ENCODE measurements at places on chromosomes 7 and 10.
A peak's percentile ranks its signal among the peaks of the same experiment; 100 is the strongest.

DNA sequence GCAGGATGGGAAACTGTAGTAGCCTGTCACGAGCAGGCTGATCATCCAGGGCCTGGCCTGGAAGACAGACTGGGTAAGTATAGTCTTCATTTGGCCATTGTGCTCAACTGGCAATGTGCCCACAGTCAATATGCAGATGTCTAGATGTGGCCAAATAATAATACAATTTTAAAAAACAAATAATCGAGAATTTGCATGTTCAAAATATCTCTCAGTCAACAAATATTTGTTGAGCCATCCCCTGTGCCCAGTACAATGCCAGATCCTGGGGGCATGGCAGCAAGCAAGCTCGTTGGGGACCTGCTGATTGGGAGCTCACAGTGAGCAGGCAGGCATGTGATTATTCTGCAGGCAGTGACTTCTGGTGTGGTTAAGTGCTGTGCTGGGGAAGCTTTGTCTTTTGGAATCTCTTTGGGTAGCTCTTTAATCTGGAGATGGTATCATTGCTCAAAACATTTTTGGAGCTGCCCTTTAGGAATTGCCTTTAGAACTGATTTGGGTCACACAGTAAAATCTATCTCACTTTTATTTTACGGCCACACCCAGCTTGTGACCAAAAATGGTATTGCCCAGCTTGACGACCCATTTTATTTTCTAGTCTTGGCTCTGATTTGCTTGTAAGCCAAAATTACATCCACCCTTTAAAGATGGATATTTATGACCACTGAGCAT lies 92.2 kb downstream of the PLCE1 start:
- DNase-seq: no peak

DNA sequence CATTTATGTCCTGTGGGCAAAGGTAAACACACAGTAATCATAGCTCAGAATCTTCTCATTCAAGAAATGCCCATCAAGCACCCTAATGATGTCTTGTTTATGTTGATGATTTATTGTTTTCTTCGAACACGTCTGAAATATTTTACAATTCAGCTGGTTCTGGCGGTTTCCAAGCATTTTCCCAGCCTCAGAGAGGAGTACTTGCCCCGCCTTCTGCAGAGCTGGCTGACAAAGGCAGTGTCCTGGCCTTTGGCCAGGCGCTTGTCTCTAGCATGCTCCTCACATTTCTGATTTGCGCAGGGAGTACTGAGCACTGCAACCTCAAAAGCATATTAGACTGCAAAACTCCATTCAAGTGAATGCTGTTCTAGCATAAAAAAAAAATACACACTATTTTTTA lies 314.2 kb upstream of the GNAI1 start:
- DNase-seq: peak; percentile 94

GRCh38 chr10:22027364-22028238 lies 24.1 kb upstream of the DNAJC1 start:
- DNase-seq: no peak

DNA sequence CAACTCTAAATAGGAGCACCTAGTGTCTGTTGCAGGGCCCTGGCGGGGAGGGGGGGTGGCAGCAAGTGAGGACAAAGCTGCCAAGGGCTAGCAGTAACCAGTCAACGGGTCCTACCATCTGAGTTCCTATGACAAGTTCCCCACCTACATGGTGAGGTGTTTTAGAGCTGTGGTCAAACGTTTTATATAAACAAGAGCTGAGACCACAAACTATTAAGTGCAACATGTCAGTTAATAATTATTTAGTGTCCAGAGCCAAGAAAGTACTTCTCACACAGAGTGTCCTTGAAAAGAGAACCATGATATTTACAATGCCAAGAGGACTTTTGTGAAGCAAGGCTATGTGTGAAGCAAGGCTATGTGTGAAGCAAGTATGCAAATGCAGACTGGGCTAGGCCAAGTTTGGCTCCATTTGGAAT lies 434.7 kb downstream of the TNS3 start:
- no peak for DNase-seq

GRCh38 chr7:92749832-92750446 lies 86.4 kb downstream of the CDK6 start:
- no peak for DNase-seq

GRCh38 chr10:21972584-21972983 lies 30.9 kb downstream of the DNAJC1 start:
- no peak for DNase-seq

GRCh38 chr10:113047151-113047550 lies 97.1 kb downstream of the TCF7L2 start:
- no peak for DNase-seq

DNA sequence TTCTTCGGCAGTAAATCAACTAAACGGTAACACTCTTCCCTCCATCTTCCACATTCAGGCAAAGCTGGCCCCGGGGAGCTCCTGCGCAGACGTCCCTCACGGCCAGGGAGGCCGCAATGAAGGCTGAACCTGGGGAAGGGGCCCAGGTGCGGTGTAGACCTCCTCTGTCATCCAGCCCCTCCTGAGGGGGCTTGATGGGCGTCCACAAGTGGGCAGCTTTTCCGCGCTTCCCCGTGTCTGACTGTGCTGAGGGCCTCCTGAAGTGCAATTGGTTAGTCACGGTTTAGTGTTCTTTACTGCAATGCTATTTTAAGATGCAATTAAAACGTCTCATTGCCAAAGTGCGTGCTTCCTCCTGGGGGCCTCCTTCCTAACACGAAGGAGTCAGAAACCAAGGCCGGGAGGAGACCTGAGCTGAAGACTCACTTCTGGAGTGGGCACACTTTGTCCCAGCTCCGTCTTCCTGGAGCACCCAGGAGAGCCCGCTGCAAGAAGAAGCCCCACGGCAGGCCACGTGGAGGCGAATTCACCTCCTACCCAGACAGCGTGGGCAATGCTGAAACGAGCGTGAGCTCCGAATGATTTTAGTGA lies 173.3 kb downstream of the ELFN1 start:
- no peak for DNase-seq

GRCh38 chr7:67590649-67591048 lies 594.0 kb downstream of the TYW1 start:
- DNase-seq: no peak

- no peak for DNase-seq
Observed at GRCh38 chr7:106418526-106418925, 133.7 kb upstream of the NAMPT start.

GRCh38 chr10:44966816-44967509 lies 7.4 kb downstream of the RASSF4 start:
- DNase-seq: no peak

DNA sequence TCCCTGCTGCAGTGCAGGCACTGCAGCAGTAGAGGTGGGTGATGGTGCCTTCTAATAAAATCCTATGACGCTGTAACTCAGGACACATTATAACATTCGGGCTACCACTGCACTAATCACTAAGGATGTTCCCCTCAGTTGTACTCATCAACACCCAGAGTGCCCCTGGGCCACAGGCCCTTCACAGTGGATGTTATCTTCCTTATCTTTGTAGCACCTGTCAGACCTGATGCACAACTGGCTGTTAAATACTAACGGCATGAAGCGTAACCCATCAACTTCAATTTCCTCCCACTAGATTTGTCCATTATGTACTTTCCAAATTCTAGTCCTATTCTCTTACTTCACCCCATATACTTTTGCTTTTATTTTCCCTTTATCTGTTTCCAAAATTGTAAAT lies 66.3 kb downstream of the PARD3 start:
- DNase-seq: no peak

- no peak for DNase-seq
Observed at GRCh38 chr10:12727832-12728215, 273.7 kb downstream of the CCDC3 start.

- peak; percentile 99 for DNase-seq
Observed at GRCh38 chr7:135977007-135977741, at the start of gene MTPN. Gene MTPN (minus strand): TSS chr7:135977359. CDS start chr7:135977100, 259 bp downstream.

GRCh38 chr7:46576950-46577349 lies 655.9 kb upstream of the IGFBP3 start:
- DNase-seq: no peak

DNA sequence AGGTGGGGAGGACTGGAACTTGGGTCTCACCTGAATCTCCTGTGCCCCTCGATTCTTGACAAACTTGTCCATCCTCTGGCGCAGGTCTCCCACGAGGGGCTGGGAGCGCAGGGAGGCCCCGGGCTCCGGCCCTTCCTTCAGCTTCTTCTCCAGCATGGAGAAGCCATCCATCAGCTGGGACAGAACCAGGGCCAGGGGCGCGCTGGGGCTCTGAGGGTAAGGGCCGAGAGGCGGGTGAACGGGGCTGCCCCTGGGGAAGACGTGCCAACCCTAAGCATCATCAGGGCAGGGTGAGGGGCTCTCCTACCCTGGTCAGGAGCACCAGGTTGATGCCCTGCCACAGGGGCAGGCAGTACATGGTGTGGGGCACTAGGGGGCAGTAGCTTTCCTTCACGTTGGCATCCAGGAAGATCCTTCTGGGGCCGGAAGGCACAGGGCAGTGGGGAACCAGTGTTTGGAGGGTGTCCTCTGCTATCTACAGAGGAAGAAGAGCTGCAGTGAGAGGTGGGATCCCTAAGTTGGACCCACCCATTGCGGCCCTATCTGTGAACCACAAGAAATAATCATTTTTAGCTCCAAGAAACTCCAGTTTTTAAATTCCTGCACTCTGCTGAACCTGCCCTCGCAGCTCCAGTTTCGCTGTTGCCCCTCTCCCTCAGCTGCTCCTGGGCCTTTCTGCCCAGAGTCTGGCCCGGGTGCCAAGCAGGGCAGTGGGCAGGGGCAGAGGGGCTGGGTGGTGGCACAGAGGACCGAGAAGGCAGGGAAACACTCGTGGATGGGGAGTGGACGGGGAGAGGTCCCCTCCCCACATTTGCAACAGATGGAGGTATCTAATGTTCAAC lies 10.8 kb upstream of the PYROXD2 start:
- peak; percentile 2 for DNase-seq

- no peak for DNase-seq
Observed at GRCh38 chr10:22599048-22599561, 115.3 kb downstream of the PIP4K2A start.

DNA sequence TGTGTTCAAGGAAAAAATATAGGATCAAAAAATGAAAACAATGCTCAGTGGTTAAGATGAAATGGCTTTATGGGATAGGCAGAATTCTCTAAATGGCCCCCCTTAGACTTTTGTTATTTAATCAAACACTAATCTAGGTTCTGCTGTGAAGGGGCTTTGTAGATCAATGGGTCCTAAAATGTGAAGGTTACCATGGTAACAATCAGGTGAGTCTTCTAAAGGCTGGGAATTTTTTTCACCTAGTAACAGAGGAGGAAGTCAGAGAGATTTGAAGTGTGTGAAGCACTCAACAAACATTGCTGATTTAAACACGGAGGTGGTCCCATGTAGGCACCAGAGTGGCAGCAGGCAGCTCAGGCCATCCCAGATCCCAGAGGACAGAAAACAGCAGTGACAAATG lies 11.1 kb downstream of the OR2A14 start:
- DNase-seq: no peak

DNA sequence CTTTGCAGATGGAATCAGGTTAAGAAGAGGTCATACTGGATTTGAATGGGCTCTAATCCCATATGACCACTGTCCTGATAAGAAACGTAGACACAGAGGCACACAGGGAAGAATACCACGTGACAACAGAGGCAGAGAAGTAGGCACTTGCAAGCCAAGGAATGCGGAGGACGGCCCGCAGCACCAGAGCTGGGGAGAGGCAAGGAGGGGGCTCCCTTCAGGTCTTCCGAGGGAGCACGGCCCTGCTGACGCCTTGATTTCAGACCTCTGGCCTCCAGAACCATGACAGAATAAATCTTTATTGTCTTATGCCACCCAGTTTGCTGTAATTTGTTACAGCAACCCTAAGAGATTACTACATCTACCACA lies 44.7 kb upstream of the TMEM213 start:
- DNase-seq: no peak

GRCh38 chr7:3002631-3003030 lies 41.0 kb downstream of the CARD11 start:
- no peak for DNase-seq

DNA sequence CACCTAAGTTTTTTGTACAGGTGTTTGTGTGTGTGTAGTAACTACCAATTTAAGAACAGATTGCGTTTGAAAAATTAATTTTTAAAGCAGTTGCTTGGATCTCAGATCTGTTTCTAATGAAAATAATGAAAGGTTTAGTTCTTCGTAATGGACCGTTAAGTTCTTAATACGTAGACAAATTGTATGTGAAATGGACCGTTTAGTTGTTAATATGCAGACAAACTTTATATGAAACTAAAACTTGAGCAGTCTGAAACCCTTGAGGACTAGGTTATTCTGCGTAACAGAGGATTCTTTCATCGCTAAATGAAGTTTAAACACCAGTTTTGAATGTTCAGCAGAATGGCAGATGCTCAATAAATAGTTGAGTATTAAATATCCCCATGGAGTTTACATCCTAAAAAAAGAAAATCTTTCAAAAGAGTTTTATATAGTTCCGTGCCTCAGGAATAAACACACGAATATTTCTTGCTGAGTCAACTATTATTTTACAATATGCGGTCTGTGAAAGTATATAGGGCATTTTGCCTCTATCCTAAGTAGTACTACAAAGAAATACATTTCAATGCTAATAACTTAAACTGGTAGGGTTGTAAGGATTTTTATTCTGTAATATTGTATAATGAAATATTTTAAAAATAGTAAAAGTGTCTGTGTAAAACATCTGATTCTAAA lies 1.2 kb downstream of the DBF4 start:
- peak; percentile 9 for DNase-seq

DNA sequence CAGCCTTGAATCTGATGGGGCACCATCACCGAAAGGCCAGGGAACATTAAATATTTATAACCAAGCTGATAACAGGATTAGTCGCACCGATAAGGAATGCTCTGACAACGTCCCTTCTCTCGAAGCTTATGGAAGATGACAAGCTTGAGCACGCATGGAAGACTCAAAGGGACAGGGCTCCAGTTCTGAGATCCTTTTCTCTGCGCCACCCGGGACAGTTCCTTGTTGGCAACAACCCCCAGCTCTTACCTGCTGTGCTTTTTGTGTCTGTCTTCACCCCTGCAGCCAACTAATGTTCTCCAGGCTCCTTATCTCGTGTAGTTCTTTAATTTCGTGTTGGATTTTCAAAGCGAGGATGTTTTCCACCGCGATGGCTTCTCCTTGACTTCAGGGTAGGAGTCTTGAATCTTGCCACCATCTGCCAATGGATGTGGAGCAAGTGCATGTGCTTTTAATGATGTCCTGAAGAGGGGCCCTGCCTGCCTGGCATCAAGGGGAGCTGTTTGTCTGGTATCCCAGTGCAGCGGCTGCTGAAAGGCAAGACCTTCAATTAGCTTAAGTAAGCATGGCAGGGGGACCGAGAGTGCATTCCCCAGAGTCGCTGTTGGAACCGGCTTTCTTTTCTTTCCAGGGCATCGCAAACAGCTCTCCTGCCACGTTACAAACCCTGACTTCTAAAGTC lies 354 bp upstream of the FERD3L start:
- DNase-seq: peak; percentile 59

All from NCI-H1092 treated with DMSO at 0.1 percent for 48 hours (cell line).